Stimulated activated naive CD8-positive, alpha-beta T cell treated with anti-CD3 and anti-CD28 coated beads, Interleukin-15, amount 100 ng/mL, for 72 hours (primary cell): ENCODE measurements at places on chromosomes 2 and 18.

DNA sequence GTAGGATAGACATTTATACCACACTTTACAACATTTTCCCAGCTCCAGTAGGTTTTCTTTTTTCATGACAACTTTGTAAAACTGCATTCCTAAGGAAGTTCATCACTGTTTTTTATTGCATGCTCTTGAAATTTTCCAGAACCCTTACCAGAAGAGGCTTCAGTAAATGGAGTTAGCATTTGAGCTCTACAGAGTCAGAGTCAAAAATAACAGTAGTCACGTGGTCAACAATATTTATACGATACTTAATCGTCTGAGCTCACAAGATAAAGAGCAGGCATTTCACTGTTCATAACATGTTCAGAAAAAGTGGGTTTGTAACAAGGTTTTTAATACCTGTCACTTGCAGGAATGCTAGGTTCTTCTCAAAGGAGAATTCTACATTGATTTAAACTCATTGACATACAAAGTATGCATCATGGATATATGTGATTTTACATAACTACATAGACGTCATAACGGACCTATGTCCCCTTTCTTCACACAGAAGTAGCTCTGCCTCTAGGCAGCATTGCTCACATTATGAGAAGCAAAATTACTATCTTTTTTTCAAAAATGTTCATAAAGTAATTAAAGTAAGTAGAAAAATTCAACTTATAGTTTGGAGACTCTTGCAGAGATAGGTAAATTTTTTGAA lies 187.0 kb upstream of the COL3A1 start:
- no peak for DNase-seq

- no peak for DNase-seq
Observed at GRCh38 chr2:165637396-165637795, 156.7 kb downstream of the GALNT3 start.

DNA sequence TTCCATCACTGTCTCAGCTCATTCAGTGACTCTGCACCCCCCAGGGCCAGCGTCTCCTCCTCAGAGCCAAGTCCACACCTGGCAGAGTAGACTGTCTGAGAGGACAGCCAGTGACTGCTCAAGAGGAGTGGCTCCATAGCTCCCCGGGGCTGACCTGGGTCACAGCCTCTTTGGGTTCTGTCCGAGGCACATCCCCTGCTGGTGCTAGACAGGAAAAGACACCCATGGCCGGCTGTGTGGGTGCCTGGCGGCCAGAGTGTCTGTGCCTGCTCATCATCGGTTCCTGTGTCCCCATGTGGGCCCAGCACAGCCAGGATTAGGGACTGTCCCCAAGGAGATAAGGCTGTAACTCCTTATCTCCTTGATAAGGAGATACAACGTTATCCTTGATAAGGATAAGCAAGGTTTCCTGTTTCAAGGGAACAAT lies 3.5 kb upstream of the CROCC2 start:
- DNase-seq: no peak

GRCh38 chr18:44828080-44828479 lies 147.4 kb downstream of the SETBP1 start:
- DNase-seq: no peak

DNA sequence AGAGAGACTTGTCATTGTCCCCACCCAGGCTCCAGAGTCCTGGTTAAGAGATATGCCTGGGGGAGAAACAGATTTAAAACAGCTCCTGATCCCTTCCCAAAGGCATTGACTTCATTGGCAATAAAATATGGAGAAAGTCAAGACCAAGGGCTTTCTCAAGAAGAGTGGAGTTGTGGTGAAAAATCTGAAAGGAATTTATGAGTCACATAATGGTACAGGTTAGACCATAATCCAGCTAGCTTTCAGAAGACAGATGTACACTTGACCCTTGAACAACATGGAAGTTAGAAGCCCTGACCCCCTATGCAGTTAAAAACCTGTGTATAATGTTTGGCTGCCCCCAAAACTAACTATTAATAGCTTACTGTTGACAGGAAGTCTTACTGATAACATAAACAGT lies 599.1 kb upstream of the SOX11 start:
- DNase-seq: no peak

GRCh38 chr2:58030771-58031170 lies 15.8 kb upstream of the VRK2 start:
- no peak for DNase-seq

DNA sequence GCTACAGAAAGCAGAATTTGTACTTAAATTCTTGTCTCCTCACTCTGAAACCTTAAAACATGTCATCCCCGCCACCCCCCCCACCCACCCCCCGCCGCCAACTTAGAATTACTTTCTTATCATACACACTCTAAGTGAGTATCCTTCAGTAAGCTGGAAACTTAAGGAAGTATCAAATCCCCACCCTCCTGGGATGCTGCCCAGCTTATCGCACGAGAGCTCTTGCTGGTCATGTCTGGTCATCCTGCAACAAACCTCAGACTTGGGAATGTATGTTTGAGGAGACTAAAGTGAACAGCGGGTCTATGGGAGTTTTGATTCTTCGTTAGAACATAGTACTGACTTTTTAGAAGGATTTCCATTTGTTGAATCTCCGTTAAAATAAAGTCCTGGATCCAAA lies 203.3 kb downstream of the PTGR3 start:
- no peak for DNase-seq
